ENCODE measurements at places on chromosomes 1 and 21. TPM values are rescaled to one million over a fixed set of nuclear protein-coding genes. Genes with fewer than 3 reads are reported as not detected.
A peak's percentile ranks its signal among the peaks of the same experiment; 100 is the strongest.

DNA sequence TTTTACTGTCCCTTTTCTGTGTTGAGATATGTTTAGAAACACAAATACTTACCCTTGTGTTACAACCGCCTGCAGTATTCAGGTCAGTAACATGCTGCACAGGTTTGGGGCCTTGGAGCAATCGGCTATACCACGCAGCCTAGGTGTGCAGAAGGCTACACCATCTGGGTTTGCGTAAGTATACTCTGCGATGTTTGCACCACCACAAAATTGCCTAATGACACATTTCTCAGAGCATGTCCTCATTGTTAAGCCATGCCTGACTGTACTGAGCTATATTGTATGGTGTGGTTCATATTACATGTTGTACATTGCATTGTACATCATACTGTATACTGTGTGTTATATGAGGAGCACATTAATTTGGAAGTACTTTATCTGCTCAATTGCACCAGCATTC is 247.4 kb downstream of the RHOU start:
- DNase-seq = no peak

GRCh38 chr1:18158714-18159113 is 51.1 kb downstream of the IGSF21 start:
- no peak for DNase-seq

- DNase-seq = no peak
These were observed 486 bp upstream of the DSTYK start for GRCh38 chr1:205211839-205212536.

DNA sequence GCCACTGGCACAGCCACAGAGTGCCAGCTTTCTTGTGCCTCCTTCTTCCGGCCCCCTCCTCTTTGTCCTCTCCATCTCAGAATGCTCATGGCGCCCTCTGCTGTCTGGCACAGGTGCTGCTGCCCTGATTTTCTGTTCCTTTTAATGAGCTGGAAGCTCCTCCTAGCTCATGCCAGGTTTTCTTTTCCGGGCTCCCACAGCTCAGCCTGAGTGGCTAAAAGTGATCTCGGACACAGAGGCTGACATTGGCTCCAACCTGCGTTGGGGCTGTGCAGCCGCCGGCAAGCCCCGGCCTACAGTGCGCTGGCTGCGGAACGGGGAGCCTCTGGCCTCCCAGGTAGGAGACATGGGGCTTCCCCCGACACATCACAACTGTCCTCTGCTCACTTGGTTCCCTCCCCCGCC is 18.7 kb downstream of the CNTN2 start:
- peak; percentile 96 for DNase-seq

DNA sequence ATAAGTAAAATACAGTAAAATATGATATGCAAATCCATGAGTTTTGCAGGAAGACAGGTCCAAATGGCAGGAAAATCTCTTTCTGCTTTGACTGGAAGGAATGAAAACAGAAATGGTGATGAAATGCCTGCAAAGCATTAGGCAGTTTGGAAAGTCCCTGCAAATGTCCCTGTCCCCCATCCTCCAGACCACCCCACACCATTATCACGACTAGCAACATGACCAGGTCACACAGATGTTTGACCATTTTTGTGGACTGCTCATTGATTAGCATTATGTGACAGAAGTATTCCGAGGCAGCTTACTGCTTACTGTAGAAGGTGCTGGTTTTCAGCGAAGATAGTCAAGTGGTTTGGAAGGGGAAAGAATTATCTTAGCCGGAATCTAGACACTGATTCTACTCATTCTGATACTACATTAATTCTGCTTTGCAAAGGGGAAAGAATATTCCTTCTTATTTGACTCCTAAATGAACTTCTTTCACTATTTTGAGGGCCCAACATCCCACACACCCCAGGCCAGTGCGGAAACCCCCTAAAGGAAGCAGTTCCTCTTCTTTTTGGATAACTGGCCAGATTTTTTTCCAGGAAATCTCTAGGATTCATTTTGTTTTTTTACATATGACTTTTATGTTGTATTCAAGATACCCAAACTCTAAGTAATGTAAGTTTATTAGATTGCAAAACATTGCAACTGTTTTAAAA is 9.5 kb upstream of the CR2 start:
- DNase-seq = no peak

DNA sequence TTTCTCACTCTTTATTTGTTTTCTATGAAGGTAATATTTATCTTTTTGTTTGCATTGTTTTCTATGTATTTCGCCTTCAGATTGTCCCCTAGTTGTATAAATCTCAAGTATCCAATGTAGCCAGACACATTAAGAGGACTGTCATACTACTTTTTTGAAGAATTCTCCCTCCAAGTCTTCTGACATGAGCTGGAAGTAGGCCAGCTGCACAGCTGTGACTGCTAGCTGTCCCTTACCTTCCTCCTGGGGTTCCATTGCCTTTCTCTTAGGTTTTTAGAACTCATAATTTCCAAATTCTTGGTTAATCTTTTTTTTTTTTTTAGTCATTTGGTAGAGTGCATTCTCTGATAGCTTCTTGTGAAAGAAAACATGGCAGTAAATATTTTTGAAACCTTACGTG is 46.2 kb downstream of the MTR start:
- DNase-seq = no peak

DNA sequence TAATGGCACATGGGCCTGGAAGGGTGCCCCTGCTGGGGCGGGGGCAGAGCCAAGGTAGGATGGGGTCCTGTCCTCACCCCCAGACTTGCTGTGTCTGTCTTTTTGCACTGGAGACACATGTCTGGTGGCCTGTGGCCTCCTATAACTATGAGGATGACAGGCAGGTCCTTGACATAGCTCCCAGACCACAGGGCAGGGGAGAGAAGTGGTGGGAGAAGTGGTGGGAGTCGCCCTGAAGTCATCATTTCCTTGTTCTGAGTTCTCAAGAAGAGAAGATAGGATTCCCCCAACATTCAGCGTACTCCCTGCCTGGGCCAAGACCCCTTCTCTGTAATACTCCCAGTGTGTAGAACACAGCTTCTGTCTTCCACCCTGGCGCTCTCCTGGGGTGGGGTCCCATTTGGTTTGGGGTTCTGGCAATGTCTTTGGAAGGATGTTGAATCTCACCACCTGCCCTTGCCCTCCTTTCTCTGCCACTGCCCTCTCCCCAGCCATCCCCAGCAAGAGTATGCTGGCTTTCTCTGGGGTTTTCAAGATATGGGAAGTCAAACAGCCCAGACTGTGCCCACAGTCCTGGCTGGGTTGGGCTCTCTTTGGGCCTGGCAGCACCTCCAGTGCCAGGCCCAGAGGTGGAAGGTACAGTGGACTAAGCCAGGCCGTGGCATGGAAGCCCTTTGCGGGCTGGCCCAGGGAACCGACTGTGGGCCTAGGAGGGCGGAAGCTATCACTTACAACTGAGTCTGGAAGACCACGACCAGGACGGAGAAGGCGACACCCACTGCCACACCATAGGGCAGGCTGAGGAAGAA is 19.4 kb downstream of the SLC26A9 start:
- DNase-seq = no peak

DNA sequence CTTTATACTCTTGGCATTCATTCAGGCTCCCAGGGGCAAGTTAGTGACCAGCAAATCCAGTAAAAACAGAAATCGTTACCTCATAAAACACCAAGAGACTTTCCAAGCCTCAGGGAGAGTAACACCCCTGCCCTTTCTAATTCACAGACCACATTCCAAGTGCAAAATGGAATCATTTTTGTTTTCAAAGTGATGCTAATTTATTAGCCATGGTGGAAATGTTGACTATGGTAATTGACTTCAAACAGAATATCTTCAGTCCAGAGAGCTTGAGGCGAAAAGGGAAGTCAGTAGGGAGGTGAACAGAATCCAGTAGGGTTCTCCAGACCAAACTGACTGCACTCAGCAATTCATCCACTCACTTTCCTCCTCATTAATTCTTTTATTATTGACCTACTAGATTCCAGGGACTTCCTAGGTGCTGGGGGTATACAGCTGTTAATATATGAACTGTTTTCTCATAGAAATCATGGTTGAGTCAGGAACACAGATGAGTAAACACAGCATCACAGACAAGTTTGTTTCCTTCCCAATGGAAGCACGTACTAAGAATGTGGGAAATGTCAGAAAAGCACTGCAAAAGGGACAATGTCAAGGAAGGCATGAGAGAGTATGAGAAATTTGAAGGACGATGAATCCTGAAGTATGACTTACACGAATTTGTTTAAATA is 388.5 kb upstream of the C1orf87 start:
- peak; percentile 2 for DNase-seq

- no peak for DNase-seq
These were observed 56.2 kb downstream of the KLHDC7A start for GRCh38 chr1:18536915-18537314.

DNA sequence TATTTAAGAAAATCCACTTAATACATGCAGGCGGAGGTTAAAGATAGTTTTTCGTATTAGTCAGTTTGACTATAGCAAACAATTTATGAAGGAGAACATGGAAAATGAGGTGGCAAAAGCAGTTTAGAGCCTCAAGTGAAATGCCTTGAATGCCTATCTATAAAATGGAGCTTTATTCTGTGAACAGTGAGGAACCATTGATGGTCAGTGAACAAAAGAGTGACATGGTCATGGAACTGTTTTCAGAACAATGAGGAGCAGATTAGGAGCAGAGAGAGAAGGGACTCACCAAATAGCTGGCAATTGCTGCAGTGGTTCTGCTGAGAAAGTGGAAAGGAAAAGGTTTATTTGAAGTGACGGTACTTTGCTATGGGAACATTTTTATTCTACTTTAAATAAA is 299.8 kb downstream of the DUSP10 start:
- no peak for DNase-seq

DNA sequence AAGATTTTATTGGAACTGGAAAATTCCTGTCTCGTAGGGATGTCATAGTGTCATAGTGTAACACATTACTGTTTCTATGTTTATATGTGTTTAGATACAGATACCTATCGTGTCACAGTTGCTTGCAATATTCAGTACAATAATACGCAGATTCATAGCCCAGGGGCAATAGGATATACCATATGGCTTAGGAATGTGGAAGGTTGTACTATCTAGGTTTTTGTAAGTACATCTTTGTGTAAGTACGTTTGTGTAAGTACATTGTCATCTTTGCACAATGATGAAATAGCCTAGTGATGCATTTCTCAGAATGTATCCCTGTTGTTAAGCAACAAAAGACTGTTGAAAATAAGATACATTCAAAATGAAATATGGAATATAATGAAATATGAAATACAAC is 68.9 kb downstream of the CAMTA1 start:
- no peak for DNase-seq

GRCh38 chr1:6133146-6133895 is 46.8 kb downstream of the CHD5 start:
- DNase-seq = no peak

GRCh38 chr1:29469457-29469856 is 233.1 kb downstream of the PTPRU start:
- no peak for DNase-seq

GRCh38 chr1:71046891-71047634 is 553 bp downstream of the PTGER3 start:
- DNase-seq = peak; percentile 66

DNA sequence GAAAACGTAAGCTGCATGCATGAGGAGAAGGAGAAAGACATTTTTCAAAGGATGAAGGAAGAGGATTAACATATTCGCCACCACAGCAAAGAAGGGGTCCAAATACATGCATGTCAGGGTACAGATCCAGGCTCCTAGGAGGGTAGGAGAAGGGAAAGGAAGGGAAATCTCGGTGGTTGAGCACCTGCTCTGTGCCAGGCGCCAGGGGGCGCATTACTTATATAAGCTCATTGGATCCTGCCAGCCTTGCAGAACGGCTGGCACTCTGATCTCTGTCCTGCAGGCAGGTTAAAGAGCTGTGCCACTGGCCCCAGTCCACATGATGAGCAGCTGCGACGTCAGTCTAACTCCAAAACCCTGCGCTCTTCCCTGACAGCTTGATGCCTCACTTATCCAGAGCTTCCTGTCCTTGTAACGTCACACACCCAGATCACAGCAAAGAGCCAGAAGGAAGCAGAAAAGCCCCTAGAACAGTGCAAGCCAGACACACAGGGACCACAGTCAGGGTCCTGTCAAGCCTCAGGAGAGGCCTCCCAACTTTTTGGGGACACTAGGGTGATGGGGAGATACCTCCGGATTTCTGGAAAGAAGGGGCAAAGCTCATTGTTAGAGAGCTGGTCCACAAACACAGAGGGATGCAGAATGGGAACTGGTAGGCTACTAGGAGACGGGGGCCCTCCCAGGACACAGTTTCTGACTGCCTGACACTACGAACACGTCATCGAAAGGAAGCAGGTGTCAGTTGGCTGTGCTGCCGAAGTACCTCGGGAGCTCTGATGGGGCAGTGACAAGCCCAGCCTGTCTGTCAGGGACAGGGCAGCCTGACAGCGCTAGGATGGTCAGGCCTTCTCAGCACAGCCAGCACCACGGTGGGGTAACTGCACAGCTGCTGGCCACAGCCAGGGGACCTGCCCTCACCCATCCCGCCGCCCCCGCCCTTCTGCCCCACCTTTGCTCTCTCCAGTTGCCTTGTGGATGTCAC is 99.1 kb downstream of the BEND5 start:
- DNase-seq = peak; percentile 76

Gene GBP5
- total RNA-seq = not detected

Gene FTCD
- total RNA-seq = not detected

Gene RAP1GAP
- total RNA-seq = 10.1 TPM

Gene INSRR
- not detected for total RNA-seq

Data from H7 (cell line).